ENCODE measurements at places on chromosomes 7 and 10.

GRCh38 chr10:29254123-29255046, 34.5 kb upstream of the LYZL1 start:
- peak; percentile 60 for DNase-seq

DNA sequence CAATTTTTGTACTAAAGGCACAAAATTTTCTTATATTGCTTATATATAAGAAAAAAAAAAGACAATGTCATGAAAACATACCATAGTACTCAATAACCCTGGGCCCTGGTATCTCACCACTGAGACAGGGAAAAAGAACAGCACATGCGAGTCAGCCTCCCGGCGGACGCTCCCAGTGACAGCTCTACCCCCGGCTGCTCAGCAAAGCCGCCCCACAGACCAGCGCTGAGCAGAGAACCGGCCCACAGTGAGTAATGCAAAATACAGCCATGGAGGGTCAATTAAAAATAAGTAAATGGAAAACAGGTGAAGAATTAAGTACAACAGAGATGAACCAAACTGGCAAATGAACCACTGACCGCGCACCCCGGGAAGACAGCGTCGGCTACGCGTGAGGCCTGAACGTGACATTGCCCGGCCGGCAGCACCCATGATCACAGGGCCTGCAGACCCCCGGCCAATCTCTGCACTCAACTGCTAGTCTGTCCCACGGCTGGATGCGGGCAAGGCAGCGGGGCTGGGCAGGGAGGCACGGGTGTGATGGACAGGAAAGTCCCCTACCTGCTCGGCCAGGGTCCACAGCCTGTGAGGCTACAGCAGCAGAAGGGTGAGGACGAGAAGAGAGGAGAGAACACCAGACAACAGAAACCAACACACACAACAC, 175.9 kb downstream of the ZMYND11 start:
- no peak for DNase-seq

DNA sequence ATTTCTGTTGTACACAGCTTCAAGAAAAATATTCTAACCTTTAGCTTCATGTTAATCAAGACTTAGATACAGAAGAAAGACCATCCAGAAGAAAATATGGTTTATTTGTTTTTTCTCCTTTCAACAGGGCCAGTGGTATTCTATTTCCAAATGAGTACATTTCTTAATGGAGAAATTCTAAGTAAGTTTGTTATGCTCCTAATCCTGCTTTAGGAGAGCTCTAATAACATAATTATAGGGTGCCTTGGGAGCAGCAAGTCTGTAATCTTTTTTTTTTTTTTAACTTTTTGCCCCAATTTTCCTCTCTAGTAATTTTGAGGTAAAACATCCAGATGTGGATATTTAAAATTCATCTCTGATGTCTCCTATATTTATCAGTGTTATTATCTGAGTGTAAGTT, 98.1 kb downstream of the ADD3 start:
- DNase-seq, result no peak

- DNase-seq, result no peak
Observed at GRCh38 chr10:93079663-93080349, 6.1 kb downstream of the CYP26A1 start.

DNA sequence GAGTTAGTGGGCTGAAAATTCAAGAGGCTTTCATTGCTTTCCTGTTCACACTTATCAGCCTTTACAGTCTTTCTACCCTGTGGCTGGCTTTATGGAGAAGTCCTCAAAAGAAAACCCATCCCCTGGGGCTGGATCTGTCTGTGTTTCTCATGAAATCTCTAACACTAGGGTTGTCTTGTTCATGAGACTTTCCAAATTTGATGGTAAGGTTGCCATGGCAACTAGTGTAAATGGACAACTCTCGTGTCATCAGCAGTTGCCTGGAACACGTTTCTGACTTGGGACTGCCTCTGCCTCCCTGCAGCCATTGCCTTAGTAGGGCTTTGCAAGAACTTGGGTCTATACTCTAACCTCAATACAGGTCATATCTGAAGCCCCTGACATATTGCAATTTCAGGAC, 35.8 kb upstream of the PLPP4 start:
- no peak for DNase-seq

DNA sequence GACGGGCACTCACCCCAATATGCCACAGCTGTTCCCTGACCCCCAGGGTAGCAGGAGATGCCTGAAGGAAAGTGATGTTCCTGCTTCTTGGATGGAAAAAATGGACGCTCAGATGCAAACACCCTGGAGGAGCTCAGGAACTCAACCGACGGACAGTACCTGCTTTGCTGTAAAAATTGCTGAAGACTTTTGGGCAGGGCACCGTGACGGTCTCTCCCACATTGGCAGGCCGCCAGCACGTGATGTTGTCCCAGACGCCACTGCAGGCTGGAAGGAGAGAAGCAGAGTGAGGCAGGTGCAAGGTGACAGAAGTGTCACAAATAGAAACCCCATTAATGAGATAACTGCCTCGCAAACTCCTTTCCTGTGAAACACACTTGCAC, 35.0 kb downstream of the VIPR2 start:
- no peak for DNase-seq

- no peak for DNase-seq
Observed at GRCh38 chr10:131994435-131994834, 12.7 kb upstream of the BNIP3 start.

DNA sequence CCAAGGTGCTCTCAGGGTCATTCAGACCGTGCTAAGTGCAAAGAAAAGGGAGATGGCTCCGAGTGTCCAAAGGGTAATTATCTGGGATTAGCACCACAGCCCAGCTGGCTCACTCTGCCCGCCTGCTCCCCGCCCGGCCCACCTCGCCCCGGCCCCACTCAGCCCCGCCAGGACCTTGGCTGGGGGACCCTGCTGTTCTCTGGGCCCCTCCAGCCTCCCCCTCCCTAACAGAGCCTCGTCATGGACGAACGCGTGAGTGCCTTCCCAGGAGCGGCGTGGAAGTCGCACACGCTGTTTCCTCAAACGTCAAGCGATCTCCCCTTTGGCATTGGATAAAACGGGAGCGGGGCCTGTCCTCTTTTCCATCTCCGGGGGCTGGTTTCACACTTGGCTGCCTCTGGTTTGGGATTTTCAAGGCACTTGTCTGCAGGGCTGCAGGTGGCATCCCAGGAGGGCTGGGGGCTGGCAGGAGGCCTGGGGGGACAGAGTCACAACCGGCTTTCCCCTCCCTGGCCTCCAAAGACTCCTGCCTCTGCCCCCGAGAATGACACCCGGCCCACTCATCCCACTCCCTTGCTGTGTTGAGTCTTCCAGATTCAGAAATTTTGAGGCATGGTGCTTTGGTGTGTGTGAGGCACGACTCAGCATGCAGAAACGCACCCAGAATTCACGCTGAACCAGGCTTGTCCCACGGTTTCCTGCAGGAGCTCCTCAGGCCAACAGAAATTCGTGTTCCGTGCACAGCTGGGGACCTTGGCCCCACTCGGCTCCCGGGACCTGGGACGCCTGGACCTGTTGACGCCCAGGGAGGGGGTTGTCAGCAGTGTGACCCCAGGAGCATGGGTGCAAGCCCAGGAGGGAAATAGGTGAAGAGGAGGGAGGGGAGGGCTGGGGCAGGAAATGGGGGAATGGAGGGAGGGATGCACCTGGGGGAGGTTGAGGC, 110.0 kb downstream of the PDGFA start:
- no peak for DNase-seq

- DNase-seq, result no peak
Observed at GRCh38 chr10:130043491-130043890, 67.1 kb downstream of the C10orf143 start.

DNA sequence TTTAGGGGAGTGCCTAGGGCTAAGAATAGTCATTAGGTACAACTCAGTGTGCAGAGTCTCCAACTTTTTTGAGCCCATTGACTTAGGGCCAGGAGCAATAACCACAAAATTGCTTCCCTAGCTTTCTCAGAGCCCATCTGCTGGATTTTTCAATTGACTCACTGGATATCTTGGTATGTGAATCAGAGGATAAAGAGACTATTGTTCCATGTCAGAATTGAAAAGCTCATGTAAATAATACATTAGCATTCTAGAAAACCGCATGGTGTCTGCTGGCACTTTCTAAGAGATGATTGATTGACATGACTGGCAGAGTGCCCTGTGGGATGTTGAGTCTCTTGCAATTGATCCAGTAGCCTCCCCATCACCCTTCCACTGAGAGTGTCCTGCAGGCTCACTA, 246.2 kb downstream of the CCDC7 start:
- DNase-seq, result no peak

DNA sequence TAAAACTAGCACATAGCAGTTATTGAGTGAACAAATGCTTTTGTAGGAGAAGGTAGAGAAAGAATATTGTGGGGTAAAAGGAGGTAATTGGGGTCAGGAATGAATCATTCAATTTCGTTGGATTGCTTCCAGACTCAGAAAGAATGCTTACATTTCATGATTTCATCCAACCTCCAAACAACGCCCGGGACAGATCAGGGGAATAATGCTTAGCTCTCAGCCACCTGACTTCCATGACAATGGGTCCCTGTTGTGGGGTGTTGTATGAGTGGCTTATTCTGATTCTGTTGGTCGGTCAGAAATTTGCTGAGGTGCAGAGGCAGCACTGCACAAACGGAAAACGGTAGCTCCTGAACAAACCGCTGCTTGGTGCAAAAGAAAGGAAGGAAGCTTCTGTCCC, 24.0 kb upstream of the INPP5F start:
- DNase-seq, result no peak

DNA sequence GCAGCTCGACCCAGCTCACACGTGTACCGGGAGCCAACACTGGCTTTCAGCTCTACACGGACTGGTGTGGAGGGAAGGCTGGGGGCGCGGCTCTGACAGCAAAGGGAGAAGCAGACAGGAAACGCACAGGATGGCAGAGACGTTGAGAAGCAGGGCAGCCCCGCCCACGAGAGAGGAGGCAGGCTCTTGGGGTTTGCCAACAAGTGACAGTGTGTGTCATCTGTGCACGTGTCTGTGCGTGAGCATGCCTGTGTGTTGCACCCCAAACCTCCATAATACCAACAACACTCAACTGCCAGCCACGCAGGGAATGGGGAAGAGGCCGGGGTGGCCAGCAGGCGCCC, 64.4 kb upstream of the PDGFA start:
- DNase-seq, result no peak

GRCh38 chr7:154817224-154817896, 185.6 kb downstream of the PAXIP1 start:
- no peak for DNase-seq

DNA sequence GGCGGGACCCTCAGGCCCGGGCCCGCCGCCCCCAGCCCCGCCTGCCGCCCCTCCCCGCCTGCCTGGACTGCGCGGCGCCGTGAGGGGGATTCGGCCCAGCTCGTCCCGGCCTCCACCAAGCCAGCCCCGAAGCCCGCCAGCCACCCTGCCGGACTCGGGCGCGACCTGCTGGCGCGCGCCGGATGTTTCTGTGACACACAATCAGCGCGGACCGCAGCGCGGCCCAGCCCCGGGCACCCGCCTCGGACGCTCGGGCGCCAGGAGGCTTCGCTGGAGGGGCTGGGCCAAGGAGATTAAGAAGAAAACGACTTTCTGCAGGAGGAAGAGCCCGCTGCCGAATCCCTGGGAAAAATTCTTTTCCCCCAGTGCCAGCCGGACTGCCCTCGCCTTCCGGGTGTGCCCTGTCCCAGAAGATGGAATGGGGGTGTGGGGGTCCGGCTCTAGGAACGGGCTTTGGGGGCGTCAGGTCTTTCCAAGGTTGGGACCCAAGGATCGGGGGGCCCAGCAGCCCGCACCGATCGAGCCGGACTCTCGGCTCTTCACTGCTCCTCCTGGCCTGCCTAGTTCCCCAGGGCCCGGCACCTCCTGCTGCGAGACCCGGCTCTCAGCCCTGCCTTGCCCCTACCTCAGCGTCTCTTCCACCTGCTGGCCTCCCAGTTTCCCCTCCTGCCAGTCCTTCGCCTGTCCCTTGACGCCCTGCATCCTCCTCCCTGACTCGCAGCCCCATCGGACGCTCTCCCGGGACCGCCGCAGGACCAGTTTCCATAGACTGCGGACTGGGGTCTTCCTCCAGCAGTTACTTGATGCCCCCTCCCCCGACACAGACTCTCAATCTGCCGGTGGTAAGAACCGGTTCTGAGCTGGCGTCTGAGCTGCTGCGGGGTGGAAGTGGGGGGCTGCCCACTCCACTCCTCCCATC, 82.7 kb downstream of the PAX2 start:
- peak; percentile 27 for DNase-seq

DNA sequence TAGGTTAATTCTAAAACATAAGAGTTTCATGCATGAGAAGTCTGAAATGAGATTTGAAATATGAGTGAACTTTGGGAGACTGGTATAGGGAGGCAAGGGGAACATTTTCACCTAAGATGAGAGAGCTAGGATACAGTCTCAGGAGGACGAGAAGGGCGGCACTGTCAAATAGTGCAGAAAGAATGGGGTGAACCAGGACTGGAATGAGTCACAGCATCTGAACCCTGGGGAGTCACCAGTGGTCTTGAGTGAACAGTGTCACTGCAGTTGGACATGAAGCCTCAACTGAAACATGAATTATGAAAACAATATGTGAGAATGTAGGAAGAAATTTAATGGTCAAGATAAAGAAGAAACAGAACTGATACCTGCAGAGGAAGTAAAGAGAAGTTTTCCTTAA, 33.8 kb downstream of the GNG11 start:
- DNase-seq, result peak; percentile 46
